ENCODE measurements at places on chromosomes 7 and 10.

GRCh38 chr10:86708068-86708782 lies 39.9 kb downstream of the LDB3 start:
- no peak for DNase-seq

- DNase-seq = no peak
Measured at GRCh38 chr7:114986190-114987180, 64.6 kb downstream of the MDFIC start.

- DNase-seq = no peak
Measured at GRCh38 chr10:131983780-131984179, 2.1 kb upstream of the BNIP3 start.

DNA sequence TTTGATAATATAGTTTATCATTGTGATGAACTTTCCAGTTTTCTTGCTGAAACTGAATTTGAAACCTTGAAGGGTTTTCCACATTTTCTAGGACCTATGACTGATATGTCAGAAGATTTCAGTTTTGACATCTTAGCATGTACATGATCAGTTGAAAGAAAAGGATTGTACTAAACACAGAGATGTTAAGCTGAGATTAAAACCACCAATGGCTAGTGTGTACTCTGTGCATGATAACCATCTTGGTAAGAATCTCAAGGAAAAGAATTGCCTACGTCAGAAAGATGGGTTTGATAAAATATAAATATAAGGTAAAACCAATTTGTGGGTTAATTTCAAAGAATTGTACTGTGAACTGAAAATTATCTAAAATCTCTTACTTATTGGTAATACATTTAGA lies 776.4 kb downstream of the GATA3 start:
- no peak for DNase-seq

DNA sequence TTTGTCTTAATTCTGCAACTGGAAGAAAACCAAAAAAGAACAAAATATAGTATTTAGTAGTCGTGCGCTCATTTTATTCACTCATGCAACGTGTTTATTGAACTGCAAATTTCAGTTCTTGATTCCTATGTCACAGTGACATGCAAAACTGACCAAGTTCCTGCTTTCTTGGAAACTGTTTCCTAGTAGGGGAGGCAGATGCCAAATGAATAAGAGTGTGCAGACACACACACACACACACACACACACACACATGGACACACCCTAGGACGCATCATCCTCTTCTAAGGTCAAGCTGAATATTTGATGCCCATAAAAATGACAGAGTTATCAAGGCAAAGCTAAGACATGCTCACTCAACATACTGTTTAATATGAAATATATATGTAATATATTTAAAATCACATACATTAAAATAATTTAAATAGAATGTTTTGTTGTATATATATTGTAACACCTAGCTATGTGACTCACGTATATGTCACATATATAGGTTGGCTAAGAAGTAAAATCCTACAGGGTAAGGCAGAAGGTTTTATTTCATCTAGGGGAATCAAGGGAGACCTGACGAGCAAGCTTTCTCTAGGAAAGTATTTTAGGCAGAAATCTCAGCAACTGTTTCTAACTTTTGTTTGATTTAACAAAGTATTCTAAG lies 79.6 kb downstream of the SVIL start:
- DNase-seq = no peak

DNA sequence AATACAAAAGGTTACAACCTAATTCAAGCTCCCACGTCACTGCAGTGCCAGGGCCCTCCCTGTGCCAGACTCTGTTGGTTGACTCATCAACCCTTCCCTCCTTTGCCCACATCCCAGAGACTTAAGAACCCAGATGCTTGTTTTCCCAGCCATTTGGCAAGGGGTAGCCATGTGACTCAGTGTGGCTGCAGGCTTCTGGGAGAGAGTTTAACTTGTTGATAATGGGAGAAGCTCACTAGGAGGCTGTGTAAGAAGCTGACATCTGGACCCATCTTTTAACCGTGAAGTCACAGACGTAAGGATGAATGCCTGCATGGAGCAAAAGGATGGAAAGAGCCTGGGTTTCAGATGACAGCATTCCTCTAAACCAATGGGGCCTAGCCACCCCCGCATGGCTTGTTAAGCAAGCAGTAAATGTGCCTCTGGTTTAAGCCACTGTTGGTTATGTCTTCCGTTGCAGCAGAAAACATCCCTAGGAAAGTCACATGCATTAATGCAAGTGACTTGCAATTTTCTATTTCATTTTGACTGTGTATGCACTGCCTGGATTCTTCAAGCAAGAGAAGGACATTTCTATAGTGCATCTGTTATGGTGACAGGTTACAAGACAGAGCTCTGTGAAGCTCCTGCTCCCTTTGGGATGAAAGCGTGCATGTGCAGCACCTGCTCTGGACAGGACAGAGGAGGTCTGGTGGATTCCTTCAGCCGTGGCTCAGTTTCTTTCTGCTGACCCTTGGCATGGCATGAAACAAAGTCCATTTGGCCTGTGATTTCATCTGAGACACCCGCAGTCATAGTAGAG lies 57.5 kb upstream of the CREB5 start:
- no peak for DNase-seq

GRCh38 chr10:79061441-79062315 lies 7.1 kb upstream of the ZMIZ1 start:
- peak; percentile 7 for DNase-seq

DNA sequence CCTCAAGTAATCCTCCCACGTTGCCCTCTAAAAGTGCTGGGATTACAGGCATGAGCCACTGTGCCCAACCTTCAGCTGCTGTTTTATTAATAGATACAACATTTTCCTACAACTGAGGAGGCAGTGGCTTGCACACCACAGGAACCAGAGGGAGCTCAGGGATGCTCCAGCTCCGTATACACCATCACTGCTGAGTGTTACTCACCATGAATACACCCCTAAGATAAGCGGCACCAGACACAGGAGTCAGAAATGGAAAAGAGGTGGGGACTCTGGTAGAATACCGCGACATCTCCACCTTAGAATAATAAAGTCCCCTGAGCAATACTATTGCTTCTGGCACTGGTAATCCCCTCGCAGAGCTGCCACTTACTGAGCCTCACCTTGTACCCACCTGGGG lies 68.7 kb upstream of the PDLIM1 start:
- no peak for DNase-seq

DNA sequence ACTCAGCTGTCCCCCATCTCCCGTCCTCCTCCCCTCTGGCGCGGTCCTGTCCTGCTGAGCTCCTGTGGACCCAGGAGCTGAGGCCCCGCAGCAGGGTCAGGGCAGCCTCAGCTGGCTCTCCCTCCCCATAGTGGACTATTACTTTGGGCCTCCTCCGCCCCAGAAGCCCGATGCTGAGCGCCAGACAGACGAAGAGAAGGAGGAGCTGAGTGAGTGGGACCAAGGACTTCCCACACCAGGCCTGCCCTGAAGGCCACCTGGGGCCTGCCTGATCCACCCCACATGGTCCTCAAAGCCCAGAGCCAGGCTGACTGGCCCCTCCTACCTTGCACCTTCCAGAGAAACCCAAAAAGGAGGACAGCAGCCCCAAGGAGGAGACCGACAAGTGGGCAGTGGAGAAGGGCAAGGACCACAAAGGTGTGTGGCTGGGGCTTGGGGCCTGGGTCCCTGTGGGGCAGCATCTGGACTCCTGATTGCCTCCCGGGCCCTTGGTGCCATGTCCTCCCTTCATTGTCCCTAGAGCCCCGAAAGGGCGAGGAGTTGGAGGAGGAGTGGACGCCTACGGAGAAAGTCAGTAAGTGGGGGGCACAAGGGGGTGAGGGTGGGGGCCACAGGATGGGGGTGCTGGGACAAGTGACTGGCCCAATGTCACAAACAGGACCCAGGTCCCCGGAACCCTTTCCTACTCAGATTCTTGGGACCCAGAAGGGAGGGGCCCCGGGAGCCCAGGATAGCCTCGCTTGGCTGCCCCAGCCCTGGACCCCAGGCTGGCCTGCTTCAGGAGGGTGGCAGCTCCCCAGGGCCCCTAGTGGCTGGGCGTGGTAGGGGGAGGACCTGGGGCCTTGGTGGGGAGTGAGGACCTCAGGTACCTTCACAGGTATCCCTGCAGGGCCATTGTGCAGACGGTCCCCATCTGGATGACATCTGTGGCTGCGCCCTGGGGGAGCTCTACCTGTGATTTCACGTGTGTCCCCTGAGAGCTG lies 4.9 kb downstream of the AEBP1 start:
- peak; percentile 28 for DNase-seq

DNA sequence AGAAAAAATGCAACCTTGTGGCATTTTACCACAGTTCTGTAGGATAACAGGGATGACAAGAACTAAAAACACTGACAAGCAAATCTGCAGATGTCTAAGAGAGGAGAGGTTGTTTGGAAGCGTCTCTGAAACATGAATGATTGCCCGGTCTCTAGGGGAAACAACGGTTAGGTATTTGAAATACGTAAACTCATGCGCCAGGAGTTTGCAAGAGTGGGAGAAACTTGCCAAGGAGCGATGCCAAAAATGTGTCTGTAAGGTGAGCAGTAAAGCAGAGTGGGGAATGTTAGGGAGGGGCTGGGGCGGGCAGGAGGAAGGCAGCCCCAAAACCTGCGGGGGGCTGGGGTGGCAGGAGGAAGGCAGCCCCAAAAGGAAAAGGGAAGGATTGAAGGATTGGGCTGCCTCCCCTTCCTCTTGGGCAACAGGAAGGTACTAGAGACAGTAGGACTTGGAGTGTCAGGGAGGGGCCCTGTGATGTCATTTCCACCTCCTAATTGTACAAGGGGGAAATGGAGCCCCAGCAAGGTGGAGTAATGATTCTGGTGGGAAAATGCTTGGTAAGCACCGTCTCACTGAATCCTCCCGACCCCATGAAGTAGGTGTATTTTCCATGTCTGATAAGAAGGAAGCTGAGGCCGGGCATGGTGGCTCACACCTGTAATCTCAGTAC lies 33.2 kb upstream of the PLEKHA1 start:
- DNase-seq = no peak

DNA sequence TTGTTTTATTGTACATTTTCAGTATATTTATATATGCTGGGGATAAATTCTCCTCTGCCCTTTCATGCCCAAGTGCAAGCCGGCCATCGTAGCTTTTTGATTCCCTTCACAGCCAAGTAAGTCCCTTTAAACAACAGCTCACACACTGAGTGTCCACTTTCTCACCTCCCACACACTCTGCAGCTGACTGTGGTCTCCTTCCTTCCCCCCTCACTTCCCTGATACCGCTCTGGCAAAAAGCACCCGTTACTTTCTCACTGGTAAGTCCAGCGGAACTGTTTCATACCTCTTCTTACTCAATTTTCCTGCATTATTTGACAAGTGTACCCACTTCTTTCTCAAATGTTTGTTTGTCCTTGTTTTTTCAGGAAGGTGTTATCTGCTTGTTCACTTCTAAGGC lies 35.2 kb downstream of the MGAM start:
- DNase-seq = no peak

DNA sequence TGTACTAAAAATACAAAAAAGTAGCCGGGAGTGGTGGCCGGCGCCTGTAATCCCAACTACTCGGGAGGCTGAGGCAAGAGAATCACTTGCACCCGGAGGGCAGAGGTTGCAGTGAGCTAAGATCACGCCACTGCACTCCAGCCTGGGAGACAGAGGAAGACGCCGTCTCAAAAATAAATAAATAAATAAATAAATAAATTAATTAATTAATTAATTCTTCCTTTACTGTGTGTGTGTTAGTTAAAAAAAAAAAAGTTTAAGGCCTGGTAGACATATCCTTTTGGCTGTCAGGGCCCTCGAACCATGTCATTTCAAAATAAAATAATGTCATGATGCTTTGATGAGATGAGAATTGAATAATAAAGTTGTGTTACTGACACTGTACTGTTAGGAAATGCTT lies 81.3 kb downstream of the ZNF467 start:
- DNase-seq = no peak

GRCh38 chr10:113517165-113517900 lies 35.5 kb upstream of the HABP2 start:
- no peak for DNase-seq

DNA sequence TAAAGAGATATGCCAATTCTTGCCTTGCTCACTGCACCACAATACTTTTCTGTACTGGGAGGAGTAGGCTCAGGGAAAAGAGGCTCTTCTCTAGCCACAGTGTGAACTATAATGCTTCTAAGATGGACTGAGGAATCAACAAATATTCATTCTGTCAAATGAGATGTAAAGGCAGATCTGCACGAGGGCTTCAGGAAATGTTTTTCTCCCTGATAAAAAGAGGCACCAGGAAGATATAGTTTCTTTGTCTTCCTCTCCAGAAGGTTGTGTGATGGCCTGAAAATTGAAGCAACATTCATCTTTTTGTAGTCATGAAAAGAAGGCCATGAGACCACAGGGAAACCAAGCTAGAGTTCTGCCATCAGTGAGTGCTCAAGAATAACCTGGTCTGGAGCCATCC lies 79.1 kb upstream of the NME8 start:
- DNase-seq = no peak

- peak; percentile 63 for DNase-seq
Measured at GRCh38 chr7:83655951-83656556, 7.1 kb upstream of the SEMA3E start.

- no peak for DNase-seq
Measured at GRCh38 chr7:13850185-13850752, 139.2 kb downstream of the ETV1 start.

- DNase-seq = no peak
Measured at GRCh38 chr7:29196191-29196590, 1.6 kb downstream of the CHN2 start.

GRCh38 chr7:51226063-51226755 lies 90.4 kb downstream of the COBL start:
- DNase-seq = no peak

DNA sequence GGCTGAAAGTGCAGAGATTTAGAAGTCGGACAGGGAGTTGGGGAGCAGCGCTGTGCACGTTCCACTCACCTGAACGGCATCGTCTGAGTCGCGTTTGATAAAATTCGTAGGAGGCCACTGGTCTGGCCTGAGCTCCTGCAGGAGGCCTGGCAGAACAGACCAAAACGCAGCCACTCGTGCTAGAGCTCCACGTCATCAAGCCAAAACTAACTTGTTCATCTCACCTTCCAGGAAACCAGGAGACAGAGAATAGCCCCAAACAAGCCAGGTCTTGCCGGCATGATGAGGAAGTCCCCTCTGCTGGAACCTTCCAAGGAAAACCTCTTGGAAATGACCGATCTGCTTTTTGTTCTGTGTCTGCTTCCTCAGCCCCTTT lies 43.4 kb upstream of the DNAJB6 start:
- DNase-seq = no peak

DNA sequence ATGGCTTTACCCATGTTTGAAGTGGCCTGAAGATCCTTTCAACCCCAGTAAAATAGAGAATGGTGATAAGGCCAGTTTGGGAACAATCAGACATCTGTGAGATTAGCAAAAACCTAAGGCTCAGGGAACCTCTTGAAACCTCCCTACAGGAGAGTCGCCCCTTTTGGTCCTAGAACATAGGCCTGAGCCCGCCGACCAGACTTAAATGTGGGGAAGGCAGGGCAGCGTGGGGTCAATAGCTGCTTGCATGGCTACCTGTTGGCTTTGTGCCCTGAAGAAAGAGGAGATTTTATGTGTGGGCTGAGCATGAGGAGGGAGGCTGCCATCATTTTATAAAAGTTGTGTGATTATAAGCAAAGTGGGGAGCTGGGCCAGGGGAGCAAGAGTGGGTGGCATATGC lies 97.6 kb upstream of the TBX20 start:
- no peak for DNase-seq

DNA sequence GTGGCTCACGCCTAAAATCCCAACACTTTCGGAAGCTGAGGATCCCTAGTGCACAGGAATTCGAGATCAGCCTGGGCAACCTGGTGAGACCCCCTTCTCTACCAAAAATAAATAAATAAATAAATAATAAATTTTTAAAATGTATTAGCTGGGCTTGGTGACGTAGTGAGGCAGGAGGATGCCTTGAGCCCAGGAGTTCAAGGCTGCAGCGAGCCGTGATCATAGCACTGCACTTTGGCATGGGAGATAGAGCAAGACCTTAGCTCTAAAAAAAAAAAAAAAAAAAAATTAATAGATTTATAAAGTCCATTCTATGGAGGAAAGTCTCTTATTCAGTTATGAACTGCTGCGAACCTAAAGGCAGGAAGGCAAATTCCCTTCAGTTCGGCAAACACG lies 1.1 kb upstream of the PTPN12 start:
- DNase-seq = no peak

Data from mucosa of descending colon (tissue), 3 donors.